AG10803 (cell line): ENCODE measurements at places on chromosomes 12 and 14.

DNA sequence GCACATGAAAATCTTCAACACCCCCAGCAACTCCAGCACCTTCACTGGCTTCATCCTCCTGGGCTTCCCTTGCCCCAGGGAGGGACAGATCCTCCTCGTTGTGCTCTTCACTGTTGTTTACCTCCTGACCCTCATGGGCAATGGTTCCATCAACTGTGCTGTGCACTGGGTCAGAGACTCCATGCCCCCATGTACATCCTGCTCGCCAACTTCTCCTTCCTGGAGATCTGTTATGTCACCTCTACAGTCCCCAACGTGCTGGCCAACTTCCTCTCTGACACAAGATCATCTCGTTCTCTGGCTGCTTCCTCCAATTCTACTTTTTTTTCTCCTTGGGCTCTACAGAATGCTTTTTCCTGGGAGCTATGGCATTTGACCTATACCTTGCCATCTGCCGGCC, 11.5 kb upstream of the OR11G2 start:
- DNase-seq = no peak

- no peak for DNase-seq
These were observed 192.6 kb upstream of the CCDC196 start for GRCh38 chr14:66293533-66294105.

- no peak for DNase-seq
These were observed 24.4 kb upstream of the DHRS4 start for GRCh38 chr14:23929136-23929535.

- peak; percentile 97 for DNase-seq
These were observed 110.1 kb downstream of the SAMD4A start for GRCh38 chr14:54676812-54677708.

GRCh38 chr14:33499687-33500086, 451.2 kb downstream of the EGLN3 start:
- DNase-seq = no peak

DNA sequence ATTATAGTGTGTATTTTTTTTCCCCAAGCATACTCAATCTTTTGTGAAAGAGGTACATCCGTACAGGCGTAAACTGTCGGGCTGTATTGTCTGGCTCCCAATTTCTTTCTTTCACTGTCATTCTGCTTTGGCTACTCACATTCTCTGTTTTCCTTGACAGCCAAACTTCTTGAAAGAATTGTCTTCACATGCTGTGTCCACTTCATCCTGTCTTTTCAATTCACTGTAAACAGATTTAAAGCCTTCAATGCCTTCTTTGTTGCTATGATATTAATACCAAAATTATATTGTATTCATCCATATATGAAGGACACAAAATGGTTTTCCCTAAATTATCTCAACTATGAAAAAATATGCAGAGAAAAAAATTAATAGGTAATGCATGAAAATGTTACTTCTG, 6.0 kb upstream of the ATP23 start:
- no peak for DNase-seq

DNA sequence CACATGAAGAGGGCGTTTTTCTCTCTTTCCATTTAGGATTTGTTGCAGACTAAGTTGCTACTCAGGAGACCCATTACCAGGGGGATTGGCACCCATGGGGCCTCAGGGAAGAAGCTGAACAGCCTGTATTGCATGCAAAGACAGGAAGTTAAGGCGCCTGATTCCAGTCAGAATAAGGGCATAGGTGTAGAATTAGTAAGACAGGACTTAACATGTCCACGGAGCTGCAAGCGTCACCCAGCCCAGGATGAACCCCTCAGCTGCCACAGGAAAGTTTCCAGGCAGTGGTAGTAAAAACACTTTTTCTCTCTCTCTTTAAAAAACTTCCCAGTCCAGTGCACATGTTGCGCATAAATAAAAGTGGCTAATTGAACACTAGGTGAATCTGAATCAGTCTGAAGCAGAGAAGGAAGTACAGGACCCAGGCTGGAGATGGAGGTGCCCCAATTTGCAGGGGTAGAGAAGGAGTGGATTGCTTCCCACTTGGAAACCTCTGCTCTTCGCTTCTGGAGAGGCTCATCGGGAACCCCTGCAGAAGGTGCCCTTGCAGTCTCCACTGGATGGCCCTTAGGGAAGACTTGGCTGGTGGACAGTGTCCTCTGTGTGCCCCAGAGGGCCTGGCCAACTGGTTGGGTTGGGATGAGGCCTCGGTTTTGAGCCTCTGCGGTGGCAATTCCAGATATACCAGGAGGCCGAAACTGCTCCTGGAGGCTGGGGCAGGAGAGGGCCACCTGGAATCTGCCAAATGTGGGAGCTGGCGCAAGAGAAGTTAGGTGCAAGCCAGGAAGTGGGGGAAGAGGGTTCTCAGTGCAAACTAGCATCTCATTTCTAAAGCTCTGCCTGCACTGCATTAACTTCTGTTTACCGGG, 10.7 kb upstream of the TBX3 start:
- no peak for DNase-seq

DNA sequence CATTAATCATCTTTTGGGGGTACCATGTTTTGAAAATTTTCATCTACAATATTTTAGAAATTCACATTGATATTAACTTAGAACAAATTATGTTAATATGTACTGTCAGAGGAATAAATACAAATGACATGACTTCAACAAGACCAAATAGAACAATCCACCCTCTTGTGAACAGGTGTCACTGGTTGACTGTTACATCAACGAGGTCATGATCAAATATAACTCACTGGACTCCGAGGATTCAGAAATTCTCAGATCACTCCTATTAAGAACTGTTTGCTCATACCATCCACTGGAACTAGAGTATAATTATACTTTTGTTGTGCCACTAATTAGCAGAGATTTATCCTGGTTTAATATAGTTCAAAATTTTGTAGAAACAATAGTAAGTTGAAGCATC, 318.8 kb downstream of the PRKD1 start:
- no peak for DNase-seq

DNA sequence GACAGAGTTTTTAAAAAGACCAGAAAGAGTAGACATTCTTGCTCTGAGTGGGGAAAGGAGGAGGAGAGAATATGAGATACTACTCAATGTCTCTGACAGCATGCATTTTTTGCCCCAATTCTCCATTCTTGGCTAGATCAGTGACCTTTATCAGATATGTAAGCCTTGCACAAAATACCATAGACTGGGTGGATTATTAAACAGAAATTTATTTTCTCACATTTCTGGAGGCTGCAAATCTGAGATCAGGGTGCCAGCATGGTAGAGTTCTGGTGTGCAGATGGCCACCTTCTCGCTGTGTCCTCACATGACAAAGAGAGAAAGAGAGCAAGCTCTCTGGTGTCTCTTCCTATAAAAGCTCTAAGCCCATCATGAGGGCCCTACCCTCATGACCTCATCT, 38.6 kb downstream of the ANKS1B start:
- no peak for DNase-seq

GRCh38 chr14:64937171-64937820, 5.2 kb downstream of the GPX2 start:
- DNase-seq = no peak

DNA sequence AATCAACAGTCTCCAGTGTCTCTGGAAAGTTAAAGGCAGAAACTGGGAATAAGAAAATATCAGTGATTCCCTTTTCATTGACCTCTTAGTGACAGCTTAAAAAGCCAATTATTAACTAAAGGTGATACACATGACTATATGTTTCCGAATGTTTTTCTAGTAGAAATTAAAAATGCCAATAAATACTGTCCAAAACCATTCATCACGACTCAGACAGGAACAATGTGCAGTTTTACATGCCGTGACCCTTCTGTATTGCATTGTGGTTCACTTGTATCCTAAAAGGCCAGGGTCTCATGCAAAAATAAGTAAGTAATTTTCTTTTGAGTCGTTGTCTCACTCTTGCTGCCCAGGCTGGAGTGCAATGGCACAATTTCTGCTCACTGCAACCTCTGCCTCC, 105.9 kb upstream of the TTC7B start:
- DNase-seq = no peak

DNA sequence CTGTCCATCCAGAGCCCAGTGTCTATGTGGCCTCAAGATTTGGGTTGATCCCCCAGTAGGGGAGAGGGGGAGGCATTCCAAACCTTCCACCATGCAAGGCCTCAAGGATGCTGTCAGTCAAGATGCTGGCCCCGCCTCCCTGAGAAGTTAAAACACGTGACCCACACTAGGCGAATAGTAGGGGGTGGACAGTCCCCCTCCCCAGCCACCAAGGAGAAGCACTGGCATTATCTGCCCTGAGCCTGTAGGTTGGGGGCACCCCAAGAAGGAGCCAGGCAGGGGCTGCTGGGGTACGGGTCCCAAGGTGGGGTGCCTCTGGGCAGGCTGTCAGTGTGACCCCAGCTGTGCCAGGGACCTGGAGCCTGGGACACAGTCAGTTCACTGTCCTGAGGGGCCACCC, 2.3 kb downstream of the SLC25A29 start:
- DNase-seq = no peak

GRCh38 chr14:105891631-105892452, 365.5 kb downstream of the TMEM121 start:
- DNase-seq = no peak

- DNase-seq = no peak
These were observed 127.0 kb upstream of the SSTR1 start for GRCh38 chr14:38080696-38081095.

GRCh38 chr12:114868995-114869834, 185.2 kb upstream of the TBX3 start:
- DNase-seq = peak; percentile 90

- DNase-seq = no peak
These were observed 583.5 kb upstream of the ATP2B1 start for GRCh38 chr12:90292183-90292582.

GRCh38 chr12:52710730-52711129, 7.4 kb upstream of the KRT77 start:
- no peak for DNase-seq

DNA sequence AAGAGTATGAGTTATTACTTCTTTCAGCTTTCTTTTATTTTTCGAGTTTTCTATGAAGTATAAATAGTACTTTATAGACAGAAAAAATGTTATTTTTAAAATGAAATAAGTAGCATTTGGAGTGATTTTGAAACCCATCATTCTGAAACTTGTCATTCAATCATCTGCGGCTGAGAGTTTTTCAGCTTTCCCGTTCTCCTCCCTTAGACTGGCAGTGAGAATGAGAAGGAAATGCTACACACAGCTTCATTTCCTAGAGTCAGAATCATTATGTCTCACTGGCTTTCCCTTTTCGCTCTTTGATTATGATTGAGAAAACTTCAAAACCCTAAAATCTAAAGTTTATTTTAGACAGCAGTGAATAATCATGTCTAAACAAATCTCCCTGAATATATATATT, 33.7 kb upstream of the GNPNAT1 start:
- no peak for DNase-seq

GRCh38 chr12:117863002-117863709, 105.6 kb downstream of the KSR2 start:
- peak; percentile 73 for DNase-seq

DNA sequence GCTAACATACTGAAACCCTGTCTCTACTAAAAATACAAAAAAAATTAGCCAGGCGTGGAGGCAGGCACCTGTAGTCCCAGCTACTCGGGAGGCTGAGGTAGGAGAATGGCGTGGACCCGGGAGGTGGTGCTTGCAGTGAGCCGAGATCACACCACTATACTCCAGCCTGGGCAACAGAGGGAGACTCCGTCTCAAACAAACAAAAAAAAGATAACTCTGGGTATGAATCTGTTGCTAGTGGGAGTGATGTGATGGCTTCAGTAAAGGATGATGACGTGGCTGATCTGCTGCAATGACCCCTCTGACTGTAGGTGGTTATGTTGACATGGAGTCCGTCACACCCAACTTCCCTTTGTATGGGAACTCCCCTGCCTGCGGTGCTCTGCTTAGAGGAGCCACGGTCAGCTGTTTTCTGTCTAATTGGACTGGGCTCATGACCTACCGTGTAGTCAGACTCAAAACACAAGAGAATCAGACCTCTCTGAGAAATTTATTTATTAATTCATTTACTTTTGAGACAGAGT, 59.1 kb upstream of the MED13L start:
- DNase-seq = peak; percentile 63

- no peak for DNase-seq
These were observed 311.9 kb downstream of the BCL11B start for GRCh38 chr14:98959958-98960616.

DNA sequence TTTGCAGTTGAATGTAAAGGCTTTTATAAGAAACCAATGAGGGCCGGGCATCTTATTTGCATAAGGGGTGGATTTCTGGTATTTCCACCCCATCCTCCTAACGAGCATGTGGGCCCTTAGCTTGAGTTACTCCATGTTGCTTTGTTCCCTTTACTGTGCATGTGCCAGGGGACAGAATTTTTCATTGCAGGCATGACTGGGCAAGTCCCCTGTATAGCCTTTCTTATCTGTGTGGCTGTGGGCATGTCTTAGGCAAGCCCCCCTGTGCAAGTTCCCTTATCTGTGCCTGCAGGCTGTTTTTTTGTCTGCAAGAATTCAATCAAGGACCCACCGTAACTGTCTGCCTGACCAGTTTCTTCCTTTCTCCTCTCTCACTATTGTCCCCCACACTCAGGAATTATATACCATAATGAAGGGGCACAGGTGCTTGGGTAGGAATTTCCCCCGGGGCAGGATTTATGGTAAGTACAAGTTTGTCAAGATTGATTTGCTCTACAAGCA, 152.2 kb upstream of the CNOT2 start:
- no peak for DNase-seq

GRCh38 chr12:120439646-120440247, 1.8 kb downstream of the COX6A1 start:
- DNase-seq = peak; percentile 40
